Ascending aorta (tissue), 2 donors: ENCODE measurements at places on chromosomes 7 and 10. TPM values are rescaled to one million over a fixed set of nuclear protein-coding genes. Genes with fewer than 3 reads are reported as not detected.

GRCh38 chr7:99440195-99440594, 1.5 kb downstream of the CPSF4 start:
- no peak for DNase-seq

DNA sequence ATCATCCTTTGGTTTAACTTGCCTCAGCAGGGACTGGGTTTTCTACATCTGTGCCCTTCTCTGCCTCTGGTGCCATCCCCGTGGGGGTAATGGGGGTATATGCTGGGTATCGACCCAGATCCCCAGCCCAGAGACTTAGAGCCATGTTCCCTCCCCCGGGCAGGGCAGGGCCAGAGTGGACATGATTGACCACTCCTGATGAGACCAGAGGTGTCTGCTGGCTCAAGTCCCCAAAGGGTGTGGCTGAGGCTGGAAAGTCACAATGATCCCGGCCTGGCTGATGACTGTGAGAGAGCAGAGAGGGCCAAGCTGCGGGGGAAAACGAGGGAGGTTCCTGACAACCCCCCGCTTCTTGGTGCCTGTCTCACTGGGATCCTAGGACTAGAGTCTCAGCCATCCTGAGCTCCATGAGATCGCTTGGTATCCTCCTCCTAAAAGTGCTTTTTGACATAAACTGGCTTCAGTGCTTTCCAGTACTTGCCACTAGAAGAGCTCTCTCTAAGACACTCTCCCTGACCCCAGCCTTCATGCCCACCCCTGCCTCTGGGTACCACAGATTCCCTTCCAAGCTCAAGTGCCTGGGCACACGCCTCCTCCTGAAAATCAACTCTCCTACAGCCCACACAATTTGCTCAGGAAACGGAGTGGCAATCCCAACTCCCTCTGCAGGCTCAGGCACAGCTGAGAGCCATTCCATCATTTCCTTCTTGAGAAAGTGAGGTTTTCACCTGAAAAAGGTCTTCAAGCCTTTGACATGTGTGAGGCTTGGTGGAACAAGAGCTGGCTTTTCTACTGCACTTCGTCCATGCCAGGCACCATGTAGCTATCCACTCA, 33.9 kb downstream of the DRGX start:
- DNase-seq: no peak

DNA sequence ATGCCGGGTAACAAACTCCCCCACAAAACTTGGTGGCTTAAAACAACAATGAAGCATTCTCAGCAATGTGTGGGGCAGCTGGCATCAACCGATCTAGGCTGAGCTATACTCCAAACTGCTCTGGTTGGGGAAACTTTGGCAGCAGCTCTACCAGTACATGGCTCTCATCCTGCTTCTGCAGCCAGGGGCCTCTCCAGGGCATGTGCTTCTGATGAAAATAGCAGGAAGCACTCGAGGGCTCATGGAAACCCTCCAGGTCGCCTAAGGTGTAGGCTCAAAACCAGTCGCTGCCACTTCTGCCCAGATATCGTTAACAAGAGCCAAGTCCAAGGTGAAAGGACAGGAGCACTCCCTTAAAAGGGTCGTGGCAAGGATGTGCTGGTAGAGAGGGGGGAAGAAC, 134.1 kb downstream of the TEX36 start:
- no peak for DNase-seq

DNA sequence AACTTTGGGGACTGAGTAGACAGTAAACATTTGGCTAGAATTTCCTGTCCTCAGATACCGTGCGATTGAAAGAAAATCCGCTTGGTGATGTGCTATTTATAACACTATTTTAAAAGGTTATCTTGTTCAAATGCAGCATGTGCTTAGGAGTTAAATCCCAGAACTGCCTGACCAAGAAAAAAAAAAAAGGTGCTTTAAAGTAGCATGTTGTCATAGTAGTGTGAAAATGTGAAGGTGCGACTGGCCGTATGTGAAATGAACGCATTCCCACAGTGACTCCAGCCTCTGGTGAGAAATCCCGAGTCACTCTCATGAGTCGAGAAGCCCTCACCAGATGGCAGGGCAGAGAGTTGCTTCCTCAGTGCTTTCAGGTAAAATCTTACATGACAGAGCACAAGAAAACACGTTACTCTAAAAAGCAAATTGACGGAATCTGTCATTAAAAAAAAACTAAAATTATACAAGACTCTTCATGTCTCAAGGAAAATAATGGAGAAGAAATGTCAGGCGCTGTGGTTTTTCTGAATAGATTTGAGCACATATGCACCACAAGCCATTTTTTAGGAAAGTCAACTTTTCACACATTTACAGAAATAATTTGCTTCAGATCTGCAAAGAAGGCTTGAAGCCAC, 18.4 kb upstream of the KLF6 start:
- DNase-seq: no peak

- DNase-seq: no peak
Observed at GRCh38 chr7:36964297-36964696, 240.0 kb upstream of the AOAH start.

- no peak for DNase-seq
Observed at GRCh38 chr7:148620749-148621359, 30.3 kb downstream of the C7orf33 start.

- no peak for DNase-seq
Observed at GRCh38 chr7:20313626-20314025, 17.1 kb upstream of the ITGB8 start.

GRCh38 chr7:30027065-30027456, 559 bp upstream of the FKBP14 start:
- DNase-seq: no peak

DNA sequence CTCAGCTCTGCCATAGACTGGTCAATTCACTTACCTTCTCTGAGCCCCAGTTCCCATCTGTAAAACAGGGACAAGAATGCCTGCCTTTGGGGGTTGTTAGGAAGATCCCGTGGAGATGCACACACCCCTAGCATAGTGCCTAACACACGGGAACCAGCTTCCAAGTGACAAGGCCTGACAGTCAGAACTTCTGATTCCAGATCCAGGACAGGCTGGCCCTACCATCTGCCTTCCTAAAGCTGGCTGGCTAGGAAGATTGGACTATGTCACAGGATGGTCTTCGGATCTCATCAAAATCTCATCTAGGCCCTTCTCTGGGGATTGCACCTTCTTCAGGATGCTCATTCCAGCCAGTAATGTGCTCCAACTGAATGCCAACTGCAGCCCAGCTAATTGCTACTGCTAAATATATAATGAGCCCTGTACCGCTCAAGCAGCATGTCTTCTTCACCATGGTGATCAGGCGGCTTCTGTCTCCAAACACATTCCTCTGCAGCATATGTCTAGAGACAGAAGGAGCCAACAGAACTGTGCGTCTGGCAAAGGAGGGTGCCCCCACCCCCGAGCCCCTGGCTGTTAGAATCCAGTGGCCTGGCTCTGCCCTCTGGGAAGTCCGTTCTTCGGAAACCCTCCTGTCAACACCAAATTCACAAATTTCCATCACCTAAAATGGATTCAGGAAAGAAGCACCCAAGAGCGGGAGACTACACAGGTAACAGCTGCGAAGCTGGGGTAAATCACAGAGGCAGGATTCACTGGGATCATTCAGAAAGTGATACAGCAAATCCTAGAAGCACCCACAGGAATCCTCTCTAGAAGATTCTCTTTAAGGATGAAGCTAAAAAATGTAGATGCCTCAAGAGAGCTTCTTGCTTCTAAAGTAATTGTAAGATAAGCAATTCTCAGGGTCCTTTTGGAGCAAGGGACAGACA, 142.1 kb upstream of the EEPD1 start:
- no peak for DNase-seq

DNA sequence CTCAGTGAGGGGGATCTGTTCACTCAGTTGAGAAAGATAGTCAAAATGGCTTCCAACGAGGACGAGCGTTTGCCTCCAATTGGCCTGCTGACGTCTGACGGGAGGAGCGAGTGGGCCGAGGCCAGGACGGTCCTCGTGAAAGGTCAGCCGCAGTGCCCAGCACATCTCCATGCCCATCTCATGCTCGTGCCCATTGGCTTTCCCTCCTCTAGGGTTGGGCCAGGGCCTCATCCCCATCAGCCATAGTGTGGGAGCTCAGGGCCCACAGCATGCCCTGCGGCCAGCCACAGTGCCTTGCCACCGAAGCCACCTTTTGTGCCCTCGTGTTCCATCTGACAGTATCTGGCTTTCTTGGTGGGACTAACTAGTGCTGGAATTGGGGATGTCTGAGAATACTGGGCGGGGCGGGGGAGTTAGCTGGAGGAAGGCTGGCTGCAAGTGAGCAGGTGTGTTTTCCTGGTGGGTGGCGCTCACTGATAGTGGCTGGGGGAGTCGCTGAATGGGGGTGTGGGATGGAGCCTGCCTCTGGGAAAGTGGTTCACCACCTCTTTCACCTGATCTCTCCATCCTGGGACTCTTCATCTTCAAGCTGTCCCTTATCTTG, 13.9 kb downstream of the CHAT start:
- DNase-seq: no peak

DNA sequence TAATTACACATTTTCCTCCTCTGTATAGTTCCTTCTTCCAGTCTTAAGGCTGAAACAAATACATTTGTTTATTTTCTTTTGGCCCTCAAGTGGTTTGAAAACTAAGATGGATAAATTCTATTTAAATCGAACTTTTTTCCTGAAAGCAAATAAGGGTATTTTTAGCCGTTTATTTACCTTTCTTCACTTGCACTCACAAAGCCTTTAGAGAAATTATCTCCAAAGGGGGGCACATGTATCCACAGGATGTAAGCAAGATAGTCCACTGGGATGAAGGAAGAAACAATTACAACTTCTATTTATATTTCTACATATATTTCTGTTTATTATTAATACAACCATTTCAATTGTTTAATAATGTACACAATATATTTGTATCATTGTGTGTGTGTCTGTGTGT, 10.2 kb downstream of the CPA4 start:
- no peak for DNase-seq

DNA sequence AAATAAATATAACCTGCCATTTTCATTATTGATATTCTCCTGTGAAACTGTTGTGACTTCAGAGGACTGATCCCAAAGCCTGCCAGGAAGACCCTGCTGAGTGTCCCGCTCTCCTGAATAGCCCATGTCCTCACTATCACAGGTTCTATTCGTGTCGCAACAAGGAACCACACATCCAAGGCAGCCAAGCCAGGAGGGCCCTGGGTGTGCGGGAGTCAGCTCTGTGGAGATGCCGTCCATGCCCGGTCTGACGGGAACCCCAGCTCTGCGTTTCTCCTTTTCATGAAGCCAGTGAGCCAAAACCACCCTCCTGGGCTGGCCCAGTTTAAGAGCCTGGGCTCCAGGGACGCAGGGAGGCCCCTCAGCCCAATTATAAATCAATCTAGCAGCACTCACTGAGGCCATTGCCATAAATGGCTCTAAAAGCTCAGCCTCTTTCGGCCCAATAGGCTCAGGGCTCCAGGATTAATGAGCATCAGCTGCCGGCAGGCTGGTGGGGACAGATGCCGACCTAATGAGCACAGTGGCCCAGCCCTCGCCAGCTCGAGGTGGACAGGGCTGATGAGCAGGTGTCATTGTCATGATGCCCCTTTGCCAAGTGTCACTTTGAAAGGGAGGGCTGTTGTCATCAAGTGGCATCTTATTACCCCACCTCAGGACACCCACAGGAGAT, 177.9 kb downstream of the PLXNA4 start:
- DNase-seq: no peak

GRCh38 chr7:2843711-2844152, 376 bp downstream of the GNA12 start:
- no peak for DNase-seq

- no peak for DNase-seq
Observed at GRCh38 chr10:59702347-59702746, 7.3 kb downstream of the SLC16A9 start.

GRCh38 chr10:113788604-113789083, 37.2 kb downstream of the PLEKHS1 start:
- DNase-seq: no peak

DNA sequence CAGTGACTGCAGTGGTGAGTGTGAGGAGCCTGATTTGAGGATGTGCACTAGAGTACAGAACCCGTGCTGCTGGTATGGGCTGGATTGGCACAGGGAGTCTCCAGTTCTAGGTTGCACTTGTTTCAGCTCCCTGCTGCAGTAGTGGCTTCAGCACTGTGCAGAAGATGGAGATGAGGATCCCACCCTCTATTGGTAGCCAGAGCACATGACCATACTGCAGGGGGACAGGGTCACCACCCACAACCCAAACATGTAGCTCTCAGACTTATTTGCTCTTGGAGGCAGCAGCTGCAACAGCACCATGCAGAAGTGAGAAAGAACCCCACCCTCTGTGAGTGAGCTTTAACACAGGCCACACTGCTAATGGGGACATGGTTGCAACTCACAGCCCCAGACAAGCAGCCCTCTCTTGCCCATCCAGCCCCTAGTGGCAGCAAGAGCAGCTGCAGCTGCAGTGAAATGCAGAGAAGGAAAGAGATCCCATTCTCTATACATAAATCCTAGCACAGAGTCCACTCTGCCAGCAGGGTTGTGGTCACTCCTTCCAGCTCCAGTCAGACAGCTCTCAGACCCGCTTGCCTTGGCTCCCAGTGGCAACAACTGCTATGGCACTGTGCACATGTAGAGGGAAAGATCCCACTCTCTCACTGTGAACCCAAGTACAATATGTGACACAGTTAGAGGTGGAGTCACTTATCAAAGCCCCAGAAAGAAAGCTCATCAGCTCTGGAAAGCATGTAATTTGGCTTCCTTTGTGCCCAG, 51.4 kb upstream of the SCIN start:
- DNase-seq: no peak

DNA sequence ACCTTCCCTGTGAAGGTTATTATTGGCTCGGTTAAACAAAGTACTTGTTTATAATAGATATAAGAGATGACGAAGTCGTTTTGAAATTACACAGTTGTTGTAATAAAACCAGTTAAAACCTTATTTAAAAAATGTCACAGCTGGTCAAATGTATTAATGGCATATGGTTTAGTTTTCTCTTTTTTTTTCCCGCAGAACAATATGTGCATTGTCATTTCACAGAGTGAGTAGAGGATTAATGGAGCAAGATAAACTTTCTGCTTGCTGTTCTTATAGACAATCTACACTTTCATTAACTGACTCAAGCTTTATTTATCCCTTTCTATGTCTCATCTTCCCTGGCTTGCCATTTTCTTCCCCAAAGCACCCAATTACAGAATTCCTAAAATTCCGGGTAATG, 404.3 kb upstream of the NPVF start:
- no peak for DNase-seq

GRCh38 chr7:141017555-141017954, 2.8 kb upstream of the MRPS33 start:
- DNase-seq: no peak

DNA sequence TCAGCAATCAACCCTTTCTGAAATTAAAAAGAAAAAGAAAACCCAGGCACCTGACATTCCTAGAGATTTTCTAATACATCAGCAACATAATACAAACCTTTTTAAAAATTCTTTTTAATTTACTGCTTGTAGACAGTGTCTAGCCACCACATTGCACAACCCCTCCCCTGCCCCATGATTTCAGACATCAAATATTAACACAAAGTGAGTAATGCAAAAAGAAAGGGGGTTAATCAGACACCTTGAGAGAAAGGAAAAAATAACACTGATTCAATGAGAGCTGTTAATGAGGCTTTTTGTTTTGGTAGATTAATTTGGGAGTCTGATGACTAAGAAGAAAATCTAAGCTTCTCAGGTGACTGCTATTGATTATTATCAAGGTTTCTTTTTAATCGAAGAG, 55.3 kb downstream of the SLC25A13 start:
- no peak for DNase-seq

The SPDYE8 gene
- total RNA-seq: not detected

The SERPINE1 gene
- 1,267 TPM for total RNA-seq

The KLF6 gene
- 144 TPM for total RNA-seq

The STEAP1 gene
- total RNA-seq: 2.1 TPM

The CLEC5A gene
- 0.64 TPM for total RNA-seq

The CC2D2B gene
- 3.9 TPM for total RNA-seq

The C7orf57 gene
- not detected for total RNA-seq

The SAP25 gene
- 11.8 TPM for total RNA-seq

The GPER1 gene
- 11.3 TPM for total RNA-seq

The ANKRD1 gene
- 8.1 TPM for total RNA-seq
